Ureter (tissue), 1 donor: ENCODE measurements at places on chromosomes 2 and 18. TPM values are rescaled to one million over a fixed set of nuclear protein-coding genes. Genes with fewer than 3 reads are reported as not detected.

Gene BMP10
- total RNA-seq, result not detected

Gene SCN2A
- total RNA-seq, result 0.29 TPM

Gene DYNAP
- not detected for total RNA-seq

Gene TRAK2
- total RNA-seq, result 42.7 TPM

Gene CPO
- not detected for total RNA-seq

Gene MYO7B
- 0.78 TPM for total RNA-seq

Gene CFAP221
- 2.8 TPM for total RNA-seq

Gene GPR39
- 13.2 TPM for total RNA-seq

Gene GPR17
- not detected for total RNA-seq

Gene ID2
- 62.3 TPM for total RNA-seq

Gene DUSP19
- 7.0 TPM for total RNA-seq

DNA sequence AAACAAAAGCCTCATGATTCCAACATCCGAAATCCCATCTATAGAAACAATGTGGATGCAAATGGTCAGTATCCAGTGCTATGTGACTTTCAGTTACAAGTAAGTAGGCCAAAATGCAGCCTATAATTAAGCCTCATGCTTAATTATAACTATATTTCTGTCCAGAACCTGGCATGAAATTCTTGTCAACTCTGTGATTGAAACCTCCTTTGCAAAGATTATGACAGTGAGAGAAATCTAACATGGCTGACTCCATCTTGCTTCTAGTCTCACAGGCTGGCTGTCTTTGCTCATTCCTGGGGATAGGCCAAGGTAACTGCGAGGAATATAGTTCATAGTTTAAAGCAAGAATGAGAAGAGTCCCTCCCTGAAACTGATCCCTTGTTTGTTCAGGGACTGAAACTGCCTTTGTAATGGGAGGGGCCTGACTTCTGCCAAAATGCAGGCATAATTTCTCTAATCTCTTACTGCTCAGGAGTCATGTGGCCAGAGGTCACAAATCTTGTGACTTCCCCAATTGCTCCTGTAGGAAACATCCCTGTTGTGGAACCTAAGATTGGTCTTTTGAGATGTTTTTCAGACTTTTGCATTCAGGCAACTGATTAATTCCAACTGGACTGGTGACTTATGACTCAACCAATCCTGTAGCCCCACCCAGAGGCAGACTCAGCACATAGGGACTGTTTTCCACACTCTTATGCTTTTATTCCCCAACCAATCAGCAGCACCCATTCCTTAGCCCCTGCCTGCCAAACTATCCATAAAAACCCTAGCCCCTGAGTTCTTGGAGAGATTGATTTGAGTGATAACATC, 84.5 kb upstream of the TLK1 start:
- no peak for DNase-seq

DNA sequence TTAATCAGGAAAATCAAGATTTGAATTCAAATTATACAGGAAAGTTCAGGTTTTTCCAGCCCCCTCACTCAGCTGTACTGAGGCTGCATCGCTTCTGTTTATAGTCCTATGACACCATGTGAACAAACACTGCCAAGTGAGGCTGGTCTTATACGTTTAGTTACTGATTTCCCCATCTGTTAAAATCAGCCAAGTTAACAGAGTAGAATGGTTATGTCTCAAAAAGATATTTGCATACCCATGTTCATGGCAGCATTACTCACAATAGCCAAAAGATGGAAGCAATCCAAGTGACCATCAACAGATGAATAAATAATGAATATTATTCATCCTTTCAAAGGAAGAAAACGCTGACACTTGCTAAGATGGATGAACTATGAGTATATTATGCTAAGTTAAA, 43.8 kb downstream of the REEP1 start:
- no peak for DNase-seq

GRCh38 chr2:46632349-46632748, 153.0 kb downstream of the TMEM247 start:
- DNase-seq, result no peak

DNA sequence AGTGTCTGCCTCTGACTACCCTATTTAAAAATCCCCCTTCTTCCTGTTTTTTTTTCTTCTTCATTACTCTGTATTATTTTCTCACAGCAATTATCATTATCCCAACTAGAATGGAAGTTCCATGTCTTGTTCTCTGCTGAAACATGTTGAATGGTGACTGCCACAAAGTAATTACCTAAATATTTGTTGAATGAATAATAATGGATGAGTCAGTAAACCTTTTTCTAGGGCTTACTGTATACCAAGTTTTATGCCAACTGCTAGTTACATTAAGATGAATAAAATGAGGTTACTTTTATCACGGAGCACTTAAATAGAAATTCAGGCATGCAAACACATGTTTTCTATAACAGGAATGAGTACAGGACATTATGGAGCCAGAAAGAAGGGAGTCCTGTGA, 490.6 kb downstream of the THSD7B start:
- no peak for DNase-seq

- DNase-seq, result peak; percentile 13
Observed at GRCh38 chr2:105371810-105372209, 27.0 kb downstream of the FHL2 start.

GRCh38 chr2:234463626-234464290, 33.1 kb downstream of the ARL4C start:
- no peak for DNase-seq

DNA sequence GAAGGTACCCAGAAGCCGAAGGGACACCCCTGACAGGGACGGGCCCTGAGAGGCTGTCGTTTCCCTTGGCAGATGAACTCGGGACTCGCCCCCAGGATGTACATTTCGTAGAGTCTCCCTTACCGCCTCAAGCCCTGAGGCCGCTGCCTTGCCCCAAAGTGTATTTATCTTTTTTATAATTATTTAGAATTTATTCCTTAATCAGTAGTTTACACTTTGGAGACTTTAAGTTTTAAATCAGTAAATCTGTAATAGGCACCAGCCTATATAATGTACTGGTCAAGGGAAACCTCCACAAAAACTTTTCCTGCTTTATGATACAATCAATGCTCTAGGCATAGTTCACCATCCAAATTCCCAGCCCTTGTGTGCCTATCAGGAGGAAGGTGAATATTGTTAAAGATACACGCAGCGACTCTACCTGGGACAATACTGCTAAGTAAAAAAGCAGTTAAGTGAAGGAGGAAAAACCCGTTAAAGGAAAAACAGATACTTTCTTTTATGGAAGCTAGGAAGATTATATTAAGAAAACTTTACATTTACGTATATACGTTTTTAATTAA, 848 bp downstream of the VRK2 start:
- no peak for DNase-seq

GRCh38 chr2:232342635-232343565, 35.7 kb upstream of the ALPP start:
- DNase-seq, result no peak

GRCh38 chr2:38322224-38322914, 54.7 kb downstream of the ATL2 start:
- no peak for DNase-seq

DNA sequence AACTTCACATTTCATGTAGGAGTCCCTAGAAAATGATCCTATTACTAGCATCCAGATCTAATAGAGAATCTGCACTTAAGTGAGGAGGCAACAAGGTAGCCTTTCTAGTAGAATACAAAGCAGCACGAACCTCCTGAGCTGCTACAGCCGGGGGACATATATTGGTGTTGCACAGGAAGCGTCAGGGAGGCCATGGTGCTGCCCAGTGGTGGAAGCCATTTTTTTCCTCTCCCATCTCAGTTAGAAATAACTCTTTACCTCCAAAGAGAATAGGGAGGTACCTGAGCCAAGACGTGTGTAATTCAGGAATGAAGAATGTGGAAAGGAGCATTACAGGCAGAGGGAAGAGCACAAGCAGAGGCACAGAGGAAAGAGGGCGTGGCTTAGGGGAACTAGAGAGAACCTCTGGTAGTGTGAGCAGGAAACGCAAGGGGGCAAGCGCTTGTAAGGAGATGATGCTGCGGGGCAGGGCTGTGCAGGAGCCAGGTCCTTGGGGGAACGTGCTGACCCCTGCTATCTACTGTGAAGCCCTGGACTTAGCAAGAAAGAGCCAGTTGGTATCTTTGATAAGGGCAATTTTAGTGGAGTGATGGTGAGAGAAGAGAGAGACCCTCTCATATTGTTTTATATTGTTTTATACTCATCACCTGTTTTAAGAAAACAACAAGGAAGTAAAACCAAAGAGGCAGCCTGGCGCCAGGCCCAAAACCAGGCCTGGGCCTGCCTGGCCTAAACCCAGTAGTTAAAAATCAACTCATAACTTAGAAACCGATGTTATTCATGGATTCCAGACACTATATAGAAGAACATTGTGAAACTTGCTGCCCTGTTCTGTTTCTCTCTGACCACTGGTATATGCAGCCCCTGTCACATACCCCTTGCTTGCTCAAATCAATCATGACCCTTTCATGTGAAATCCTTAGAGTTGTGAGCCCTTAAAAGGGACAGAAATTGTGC, 50.0 kb upstream of the TTC39C start:
- DNase-seq, result peak; percentile 47

DNA sequence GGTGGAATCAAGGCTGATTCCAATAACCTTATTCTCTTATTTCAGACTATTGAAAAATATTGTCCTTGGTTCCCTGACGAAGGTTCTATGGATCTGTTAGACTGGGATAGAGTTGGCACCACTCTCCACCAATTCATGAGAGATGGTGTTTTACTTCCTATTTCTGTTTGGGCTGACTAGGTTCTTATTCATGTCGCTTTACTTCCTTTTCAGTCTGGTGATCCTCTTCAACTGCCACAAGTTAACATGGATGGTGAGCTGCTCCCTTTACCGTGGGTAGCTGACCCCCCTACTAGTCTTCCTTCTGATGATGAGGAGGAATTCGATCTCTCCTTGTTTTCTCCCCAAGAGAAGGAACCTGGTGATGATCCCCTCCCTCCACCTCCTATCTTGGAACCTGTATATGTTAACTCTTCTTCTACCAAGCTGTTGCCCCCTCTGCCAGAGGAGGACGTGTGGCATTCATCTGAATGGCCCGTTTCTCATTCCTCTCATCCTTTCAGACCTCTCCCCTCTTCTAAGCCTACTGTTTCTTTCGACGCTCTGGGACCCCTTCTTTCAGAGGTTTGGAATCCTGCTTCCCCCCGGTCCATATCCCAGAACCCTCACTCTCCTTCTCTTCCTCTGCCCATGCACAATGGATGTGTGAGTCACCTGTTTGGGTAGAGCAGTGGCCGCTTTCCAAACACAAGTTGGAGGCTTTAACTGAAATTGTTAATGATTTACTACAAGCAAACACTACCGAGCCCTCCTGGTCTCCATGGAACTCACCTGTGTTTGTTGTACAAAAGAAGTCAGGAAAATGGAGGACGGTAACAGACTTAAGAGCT, 13.5 kb upstream of the CNOT11 start:
- DNase-seq, result peak; percentile 67

DNA sequence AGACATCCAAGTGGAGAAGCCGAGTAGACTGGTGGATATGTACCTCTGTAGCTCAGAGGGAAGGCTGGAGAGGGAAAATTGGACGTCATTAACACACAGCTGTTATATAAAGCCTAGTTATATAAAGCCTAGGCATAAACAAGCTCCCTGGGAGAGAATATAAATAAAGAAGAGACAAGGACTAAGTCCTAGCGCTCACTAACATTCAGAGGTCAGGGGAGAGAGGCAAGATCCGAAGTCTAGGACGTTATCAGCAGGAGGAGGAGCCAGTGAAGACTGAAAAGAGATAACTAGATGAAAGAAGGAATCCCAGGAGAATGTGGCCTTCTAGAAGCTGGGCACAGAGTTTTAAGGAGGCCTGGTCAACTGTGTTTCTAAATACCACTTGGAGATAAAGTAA, 55.3 kb downstream of the NOL10 start:
- DNase-seq, result no peak

GRCh38 chr2:63189026-63189425, 138.4 kb downstream of the OTX1 start:
- no peak for DNase-seq

- DNase-seq, result no peak
Observed at GRCh38 chr18:45463451-45463850, 151.8 kb upstream of the SLC14A2 start.

GRCh38 chr2:37671816-37672103, 318 bp upstream of the CDC42EP3 start:
- no peak for DNase-seq

- no peak for DNase-seq
Observed at GRCh38 chr2:181465676-181466375, 8.6 kb downstream of the ITGA4 start.

GRCh38 chr2:23436346-23437098, 51.5 kb downstream of the KLHL29 start:
- DNase-seq, result no peak

- no peak for DNase-seq
Observed at GRCh38 chr2:1140389-1141003, 189.8 kb downstream of the SNTG2 start.

GRCh38 chr2:101976891-101977290, 14.9 kb upstream of the IL1R2 start:
- DNase-seq, result no peak

- DNase-seq, result no peak
Observed at GRCh38 chr2:223626716-223627115, 24.6 kb upstream of the SCG2 start.

DNA sequence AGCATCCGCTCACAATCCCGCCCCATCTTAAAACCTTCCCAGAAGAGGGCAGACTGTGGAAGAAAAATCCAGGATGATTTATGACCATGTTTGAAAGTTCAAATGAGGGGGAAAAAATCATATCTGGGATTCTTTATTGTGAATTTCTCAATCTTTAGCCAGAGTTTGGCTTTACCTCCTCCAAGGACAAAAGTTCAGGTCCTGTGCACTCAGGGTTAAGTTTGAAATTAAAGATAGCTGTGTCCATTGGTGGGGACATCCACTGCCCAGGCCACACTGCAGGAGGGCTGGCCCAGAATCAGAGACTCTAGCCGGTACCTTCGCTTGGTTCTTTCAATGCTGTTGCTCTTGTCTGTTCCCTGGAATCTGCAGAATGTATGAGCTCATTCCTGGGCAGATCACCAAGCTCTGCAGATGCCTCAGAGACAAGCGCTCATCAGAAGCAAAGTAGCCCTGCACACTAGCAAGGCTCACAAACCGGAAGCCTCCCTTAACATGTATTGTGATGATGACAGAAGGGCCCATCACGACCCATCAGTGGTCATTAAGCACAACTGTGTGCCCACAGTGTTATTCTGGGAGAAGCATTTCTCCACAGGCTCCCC, 375.3 kb upstream of the KLHL29 start:
- peak; percentile 56 for DNase-seq

GRCh38 chr18:62339106-62339988, 14.2 kb downstream of the TNFRSF11A start:
- DNase-seq, result no peak

GRCh38 chr2:142983174-142983573, 105.7 kb downstream of the KYNU start:
- no peak for DNase-seq

GRCh38 chr2:174334781-174335251, at the start of gene SP9:
SP9 (plus strand) TSS chr2:174334954; CDS start chr2:174335093, 139 bp downstream.
- DNase-seq, result no peak

- DNase-seq, result peak; percentile 87
Observed at GRCh38 chr2:98869870-98870269, 66.2 kb downstream of the CRACDL start.

GRCh38 chr2:44663471-44664073, 277.9 kb upstream of the SIX3 start:
- DNase-seq, result no peak

- no peak for DNase-seq
Observed at GRCh38 chr2:46555011-46555410, 75.6 kb downstream of the TMEM247 start.
